ENCODE measurements at places on chromosomes 1 and 21.

DNA sequence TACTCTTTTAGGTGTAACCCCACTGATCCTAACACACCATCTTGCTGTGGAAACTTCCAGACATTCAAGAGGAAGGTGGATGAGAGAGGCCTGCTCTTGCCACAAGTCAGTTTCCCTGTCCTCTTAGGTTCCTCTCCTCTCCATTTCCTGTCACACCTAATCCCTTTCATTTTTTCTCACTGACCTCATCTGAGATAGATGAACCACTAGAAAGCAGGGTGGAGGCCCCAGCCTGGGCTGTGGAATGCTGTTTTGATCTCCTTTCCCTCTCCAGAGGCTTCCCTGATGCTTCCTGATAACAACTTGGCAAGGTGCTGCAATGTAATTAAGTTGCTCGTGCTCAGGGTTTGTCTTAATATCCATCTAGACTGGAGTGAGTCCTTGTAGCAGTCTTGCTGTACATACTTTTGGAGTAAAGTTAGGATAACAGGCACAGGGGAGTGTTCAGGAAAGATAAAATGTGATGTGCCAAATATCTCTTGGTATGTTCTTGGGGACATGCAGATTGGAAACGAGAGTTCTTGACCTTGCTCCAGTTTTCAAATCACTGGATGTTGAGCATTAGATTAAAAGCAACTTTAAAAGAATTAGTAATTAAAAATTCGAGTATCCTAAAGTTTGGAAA lies 11.2 kb downstream of the LRRC42 start:
- no peak for DNase-seq

- DNase-seq = no peak
Observed at GRCh38 chr1:233217832-233218231, 77.7 kb downstream of the PCNX2 start.

DNA sequence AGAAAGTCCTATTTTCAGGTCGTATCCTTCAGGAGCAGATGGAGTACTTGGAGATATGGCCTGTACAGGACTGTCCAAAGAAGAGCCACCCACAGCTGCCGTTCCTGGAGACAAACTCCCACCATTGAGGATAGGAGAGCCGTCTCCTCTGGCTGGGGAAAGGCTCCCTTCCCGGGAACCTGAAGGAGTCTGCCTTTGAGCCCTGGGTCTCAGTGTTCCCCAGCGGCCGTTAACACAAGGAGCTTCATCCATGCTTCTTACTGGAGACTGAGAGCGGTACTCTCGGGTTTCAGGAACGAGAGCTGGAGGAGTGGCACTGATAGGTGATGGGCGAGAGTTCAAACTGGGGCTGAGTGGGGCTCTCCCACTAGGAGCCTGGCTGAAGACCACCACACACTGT lies 14.4 kb upstream of the CPLANE2 start:
- no peak for DNase-seq

- no peak for DNase-seq
Observed at GRCh38 chr1:99464738-99465137, 181.2 kb upstream of the PALMD start.

GRCh38 chr1:113978863-113979702 lies at the start of gene OLFML3:
TSS of gene OLFML3 (plus strand) at chr1:113979474. CDS start at chr1:113979517, 43 bp downstream.
- peak; percentile 72 for DNase-seq

- no peak for DNase-seq
Observed at GRCh38 chr1:149936170-149936991, at the start of gene MTMR11. TSS of gene MTMR11 (minus strand) at chr1:149936879. CDS start at chr1:149936647, 232 bp downstream.

- DNase-seq = no peak
Observed at GRCh38 chr1:100443811-100444571, 91.7 kb downstream of the CDC14A start.

GRCh38 chr1:91730801-91731732 lies 154.9 kb downstream of the TGFBR3 start:
- DNase-seq = no peak

GRCh38 chr21:46604975-46605766 lies at the start of gene S100B:
TSS of gene S100B (minus strand) at chr21:46605082. CDS start at chr21:46602415, 2,667 bp downstream.
- no peak for DNase-seq

- DNase-seq = no peak
Observed at GRCh38 chr1:3577711-3578432, 33.4 kb downstream of the MEGF6 start.

GRCh38 chr1:207841293-207841692 lies 69.6 kb downstream of the CD34 start:
- DNase-seq = no peak

GRCh38 chr1:167871331-167871730 lies 42.6 kb downstream of the ADCY10 start:
- no peak for DNase-seq

DNA sequence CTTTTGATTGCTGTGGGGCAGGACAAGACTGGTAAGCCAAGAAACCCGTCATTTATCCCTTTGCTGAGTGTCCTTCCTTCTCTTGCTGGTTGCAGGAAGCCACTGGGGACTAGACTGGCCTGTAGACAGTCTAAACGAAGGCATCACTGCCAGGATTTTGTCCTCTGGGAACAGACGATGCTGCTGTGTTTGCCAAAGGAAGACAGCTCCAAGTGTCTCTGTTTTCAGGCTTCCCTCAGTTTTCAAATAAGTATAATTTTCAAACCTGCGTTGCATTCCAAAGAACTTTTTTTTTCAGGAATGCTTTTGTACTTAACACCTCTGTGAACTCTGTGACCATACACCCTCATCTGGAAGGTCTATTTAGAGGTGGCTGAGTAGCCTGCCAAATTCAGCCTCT lies 269.4 kb downstream of the HLX start:
- DNase-seq = no peak

DNA sequence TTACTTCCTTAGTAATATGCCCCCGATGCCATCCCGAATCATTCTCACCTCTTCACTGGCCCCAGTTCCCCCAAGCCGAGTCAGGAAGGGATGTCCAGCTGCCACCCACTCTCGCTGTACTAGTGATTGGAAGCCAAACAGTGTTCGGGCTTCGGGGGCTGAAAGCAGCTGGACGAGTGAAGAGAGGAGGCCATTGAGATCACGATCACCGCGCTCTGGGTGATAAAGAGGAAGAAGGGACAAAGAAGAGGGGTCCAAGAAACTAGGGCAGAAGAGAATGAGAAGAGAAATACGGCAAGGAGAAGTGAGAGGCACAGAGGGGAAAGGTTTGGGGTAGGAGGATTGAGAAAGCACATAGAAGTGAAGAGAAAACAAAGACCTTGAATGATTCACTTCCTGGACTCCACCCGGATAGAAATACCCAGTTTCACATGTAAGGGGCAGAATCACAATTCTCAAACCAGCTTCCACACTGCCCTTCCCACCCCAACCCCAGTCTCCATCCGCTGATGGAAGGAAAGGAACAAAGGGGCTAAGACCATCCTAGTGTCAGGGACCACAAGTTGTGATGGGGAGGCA lies 3.7 kb upstream of the SF3B4 start:
- no peak for DNase-seq

DNA sequence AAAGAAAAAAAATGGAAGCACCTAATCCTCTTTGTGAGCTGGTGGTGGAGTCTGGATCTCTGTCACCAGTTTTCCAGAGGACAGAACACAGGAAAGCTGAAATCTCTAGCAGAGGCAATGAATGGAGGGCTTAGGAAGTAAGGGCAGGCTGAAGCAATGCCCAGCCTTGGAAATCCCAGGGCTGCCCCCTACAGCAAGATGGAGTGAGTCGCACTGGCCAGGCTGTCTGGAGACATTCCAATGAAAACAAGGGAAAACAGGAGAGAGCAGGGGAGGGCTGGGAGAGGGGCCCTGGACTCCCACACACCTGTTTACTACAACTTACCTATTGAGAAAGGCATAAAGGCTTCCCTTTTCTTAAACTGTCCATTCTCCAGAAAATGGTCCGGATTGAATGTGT lies 25.9 kb downstream of the CYP2J2 start:
- DNase-seq = no peak

- no peak for DNase-seq
Observed at GRCh38 chr1:235864469-235864868, 2.2 kb downstream of the LYST start.

DNA sequence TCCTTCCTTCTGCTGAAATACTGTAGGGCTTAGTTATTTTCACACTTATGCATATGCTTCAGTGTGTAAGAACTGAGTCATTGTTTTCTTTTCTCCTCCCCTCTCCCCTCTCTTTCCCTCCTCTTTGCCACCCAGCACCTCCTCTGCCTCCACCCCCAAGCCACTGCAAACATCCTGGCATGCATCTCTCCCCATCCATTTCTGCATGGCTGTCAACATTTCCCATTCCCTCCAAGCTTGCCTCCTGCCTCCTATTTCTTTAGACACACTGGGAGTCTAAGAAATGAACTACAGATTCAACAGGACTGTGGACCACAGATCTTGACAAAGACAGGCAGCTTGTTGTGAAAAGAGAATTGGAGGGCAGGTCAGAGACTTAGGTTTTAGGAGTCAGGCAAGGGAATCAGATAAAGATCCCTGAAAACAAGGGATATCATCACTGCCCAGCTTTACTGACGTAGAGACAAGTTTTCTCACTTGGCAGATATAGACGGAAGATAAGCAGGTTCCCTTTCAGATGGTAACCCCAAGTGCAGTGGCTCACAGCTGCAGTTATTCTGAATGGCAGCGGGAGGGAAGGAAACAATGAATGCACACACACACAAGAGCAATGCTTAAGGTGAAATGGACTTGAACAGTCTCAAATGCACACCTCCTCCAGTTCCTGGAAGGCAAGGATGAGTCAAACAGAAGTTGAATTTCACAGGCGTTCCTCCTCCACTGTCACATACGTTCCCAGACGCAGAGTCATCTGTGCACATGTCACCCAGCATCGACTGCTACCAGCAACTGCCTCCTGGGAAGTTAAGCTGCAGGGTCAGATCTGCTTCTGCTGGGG lies 56.1 kb downstream of the HIVEP3 start:
- no peak for DNase-seq

GRCh38 chr1:177256153-177257075 lies 85.7 kb downstream of the BRINP2 start:
- DNase-seq = peak; percentile 4

GRCh38 chr1:233328142-233328921 lies 808 bp downstream of the MAP3K21 start:
- peak; percentile 67 for DNase-seq

GRCh38 chr1:198902655-198903054 lies 263.8 kb downstream of the PTPRC start:
- no peak for DNase-seq

All from NCI-H2081 (cell line).